Activated naive CD4-positive, alpha-beta T cell treated with anti-CD3 and anti-CD28 coated beads, Interleukin-2, amount 10 ng/mL, durations not matched to agents 5 hours and 36 hours (primary cell): ENCODE measurements at places on chromosomes 3 and 15. TPM values are rescaled to one million over a fixed set of nuclear protein-coding genes. Genes with fewer than 3 reads are reported as not detected.

Gene CISH
- 389 TPM for total RNA-seq

Gene PLCH1
- total RNA-seq: 0.14 TPM

Gene MST1R
- 3.4 TPM for total RNA-seq

Gene GOLGA6A
- total RNA-seq: not detected

Gene SPINT1
- 4.3 TPM for total RNA-seq
